ENCODE measurements at places on chromosomes 16 and 17. TPM values are rescaled to one million over a fixed set of nuclear protein-coding genes. Genes with fewer than 3 reads are reported as not detected.

Gene TAT
- not detected for total RNA-seq

Gene PHOSPHO1
- 0.97 TPM for total RNA-seq

Gene FBXO47
- not detected for total RNA-seq

Gene NPB
- 1.0 TPM for total RNA-seq

Gene CCL7
- total RNA-seq = 0.61 TPM

Gene PPY
- total RNA-seq = not detected

Gene NXPH3
- total RNA-seq = 0.19 TPM

Gene ZNF385C
- 0.13 TPM for total RNA-seq

Gene KCNH4
- 0.61 TPM for total RNA-seq

Gene CCL4L2
- not detected for total RNA-seq

Data from A549 treated with CpdA at 1 μM for 4 hours (cell line).